NCI-H2107 (cell line): ENCODE measurements at places on chromosomes 2 and 18.

GRCh38 chr2:162919111-162919510 lies 80.5 kb upstream of the KCNH7 start:
- DNase-seq: no peak

DNA sequence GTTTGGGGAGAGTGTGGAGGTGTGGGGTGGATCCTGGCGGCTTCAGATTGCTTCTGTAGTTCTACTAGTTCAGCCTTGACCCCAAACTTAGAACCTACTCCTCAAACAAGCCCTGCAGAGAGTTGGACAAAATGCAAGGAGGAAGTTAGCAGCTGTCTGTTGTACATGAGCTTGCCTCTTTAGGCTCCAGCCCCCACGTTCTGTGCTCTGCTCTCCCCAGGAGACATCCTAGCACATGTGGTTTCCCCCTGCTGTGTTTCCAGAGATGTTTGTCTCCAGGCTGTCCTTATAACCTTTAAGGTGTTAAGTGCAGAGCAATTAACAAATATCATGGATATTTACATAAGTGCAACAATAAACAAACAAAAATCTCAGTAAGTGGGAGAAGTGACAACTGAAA lies 111.1 kb downstream of the ACOXL start:
- no peak for DNase-seq

- no peak for DNase-seq
Measured at GRCh38 chr2:12094134-12094533, 347.7 kb downstream of the LPIN1 start.

DNA sequence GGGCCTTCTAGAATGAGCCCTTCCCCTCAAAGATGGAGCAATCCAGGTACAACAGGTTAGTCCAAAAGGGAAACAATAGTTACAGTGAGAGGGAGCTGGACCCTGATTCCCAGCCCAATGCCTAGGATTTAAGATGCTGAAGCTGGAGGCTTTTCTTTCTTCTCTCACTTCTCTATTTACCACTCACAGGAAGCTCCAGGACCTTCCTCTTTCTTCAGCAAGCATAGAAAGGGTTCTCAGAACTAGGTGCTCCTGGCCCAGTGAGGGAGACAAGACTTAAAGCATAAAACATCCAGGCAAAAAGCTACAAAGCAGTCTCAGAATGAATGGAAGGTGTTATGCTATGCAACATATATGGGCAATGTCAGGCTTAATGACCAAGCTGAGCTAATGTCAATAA lies 279.0 kb downstream of the SRBD1 start:
- DNase-seq: no peak

- no peak for DNase-seq
Measured at GRCh38 chr2:143284087-143284675, 155.0 kb downstream of the ARHGAP15 start.

DNA sequence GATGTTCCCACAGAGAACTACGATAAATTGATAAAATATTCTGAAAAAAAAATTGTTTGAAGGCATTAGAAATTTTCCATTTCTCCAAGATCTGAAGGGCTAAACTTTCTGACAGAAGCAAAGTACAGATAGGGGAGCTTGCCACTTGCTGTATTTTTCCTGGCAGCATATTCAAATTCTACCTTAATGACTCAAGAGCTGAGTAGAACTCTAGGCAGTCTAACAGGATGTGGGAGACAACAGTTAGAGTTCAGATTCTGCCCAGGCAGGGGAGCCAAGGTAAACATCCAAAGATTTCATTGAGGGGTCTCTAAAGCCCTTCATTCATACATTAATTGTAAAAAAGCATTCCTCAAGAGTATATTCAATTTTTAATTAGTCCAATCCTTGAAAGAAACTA lies 46.0 kb upstream of the RIT2 start:
- no peak for DNase-seq

DNA sequence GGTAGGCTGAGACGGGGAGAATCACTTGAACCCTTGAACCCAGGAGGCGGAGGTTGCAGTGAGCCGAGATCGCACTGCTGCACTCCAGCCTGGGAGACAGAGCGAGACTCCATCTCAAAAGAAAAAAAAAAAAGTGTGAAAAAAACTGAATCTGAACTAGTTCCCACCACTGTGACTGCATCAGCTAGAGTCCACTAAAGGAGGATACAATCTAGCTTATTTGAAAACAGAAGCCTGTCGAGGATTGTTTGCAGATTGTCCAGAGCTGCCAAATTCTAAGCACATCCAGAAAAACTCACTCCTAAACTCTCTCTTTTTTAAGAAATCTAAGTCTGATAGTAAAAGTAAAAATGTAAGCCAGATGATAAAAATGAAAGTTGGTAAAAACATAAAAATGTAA lies 10.6 kb downstream of the GFPT1 start:
- no peak for DNase-seq

DNA sequence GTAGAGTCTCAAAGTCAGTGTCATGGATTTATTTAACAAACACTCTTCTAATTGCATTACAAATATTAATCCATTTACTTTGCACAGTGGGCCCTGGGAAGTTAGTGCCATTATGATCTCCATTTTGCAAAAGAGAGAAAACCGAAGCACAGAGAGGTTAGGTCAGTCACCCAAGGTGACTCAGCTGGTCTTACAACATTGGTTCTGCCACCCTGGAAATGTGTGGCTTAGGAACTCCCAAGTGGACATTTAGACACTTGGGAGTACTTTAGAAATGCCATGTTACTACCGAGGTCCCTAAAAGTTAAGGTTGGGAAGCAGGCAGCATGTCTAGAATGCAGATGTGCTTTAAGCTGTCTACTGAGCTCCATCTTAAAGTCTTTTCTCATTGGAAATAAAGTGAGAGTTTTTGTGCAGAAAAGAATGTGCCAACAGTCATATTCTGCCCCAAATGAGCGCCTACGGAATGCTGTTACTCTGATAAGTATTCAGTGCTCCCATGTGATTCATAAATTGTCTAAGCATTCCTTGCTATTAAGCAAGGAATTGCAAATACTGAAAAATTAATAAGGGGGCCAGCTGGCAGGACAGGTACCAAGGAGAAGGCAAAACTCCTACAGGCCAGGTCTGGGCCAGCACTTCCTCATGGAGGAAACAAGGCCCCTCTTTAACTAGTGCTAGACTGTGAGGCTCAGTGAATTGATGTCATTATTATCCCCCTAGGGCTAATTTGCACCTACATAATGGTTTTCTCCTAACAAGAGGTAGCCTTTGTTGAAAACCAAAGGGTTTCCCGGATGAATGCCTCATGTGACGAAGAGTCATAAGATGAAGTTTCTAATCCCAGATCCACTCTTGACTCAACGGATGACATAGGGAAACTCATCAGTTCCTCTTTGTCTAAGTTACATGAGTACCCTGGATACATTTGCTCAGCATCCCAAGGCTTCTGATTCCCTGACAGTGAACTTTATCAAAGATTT lies 16.3 kb downstream of the NRP2 start:
- no peak for DNase-seq

GRCh38 chr2:31328026-31328425 lies 86.5 kb downstream of the XDH start:
- no peak for DNase-seq

DNA sequence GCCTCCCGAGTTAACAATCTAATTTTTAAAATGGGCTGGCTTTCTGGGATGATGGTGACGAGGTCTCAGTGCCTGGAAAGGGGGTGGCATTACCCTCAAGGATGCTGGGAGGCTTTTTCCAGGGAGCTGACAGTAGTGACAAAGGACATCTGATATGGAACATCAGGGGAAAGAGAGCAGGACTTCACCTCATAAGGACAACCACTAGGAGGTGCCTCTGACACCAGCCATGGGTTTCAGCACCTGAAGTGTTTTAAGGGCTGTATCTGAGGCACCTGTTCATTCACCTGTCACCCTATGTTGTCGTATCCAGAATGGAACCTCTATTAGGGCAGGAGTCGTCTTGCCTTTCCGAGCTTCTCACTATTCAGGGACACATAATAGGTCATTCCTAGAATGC lies 10.8 kb downstream of the IL36B start:
- no peak for DNase-seq

- DNase-seq: no peak
Measured at GRCh38 chr18:8750954-8751415, 45.6 kb downstream of the MTCL1 start.

DNA sequence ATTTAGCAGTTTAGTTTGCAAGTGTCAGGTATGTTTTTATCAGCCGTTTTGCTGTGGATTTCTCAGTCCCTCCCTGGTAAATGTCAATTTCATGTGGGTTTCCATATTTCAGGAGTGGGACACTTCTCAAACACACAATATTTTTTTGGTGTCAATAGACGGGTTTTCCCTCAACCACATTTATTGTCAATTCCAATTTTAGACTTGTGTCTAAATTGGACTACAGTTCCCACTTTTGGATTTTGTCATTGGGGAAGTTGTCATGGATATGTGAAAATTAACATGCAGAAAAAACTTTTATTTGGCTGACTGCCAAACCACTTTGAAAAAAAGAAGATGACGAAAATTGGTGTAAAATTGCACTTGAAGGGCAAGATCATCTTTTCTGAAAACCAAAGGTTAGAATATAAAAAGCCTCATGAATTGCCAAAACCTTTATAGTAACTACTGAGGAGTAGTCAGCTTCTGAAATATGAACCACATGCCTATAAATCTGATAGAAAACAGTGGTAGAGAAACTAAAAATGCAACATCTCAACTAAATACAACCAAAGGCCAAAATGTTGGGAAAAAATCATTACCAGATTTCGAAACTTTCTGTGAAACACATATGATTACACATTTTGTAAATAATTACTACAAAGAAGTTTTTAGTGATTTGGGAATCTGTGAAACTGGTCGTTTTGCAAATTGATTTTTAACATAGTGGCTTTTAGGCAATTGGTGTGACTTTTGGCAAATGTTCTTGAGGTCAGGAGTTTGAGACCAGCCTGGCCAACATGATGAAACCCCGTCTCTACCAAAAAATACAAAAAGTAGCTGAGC lies 106.4 kb downstream of the BCL2L11 start:
- DNase-seq: no peak
